ENCODE measurements at places on chromosomes 11 and 22. TPM values are rescaled to one million over a fixed set of nuclear protein-coding genes. Genes with fewer than 3 reads are reported as not detected.

ABCG4 gene
- 0.87 TPM for total RNA-seq

OR8G5 gene
- not detected for total RNA-seq

KIRREL3 gene
- 8.8 TPM for total RNA-seq

CHRNA10 gene
- total RNA-seq, result 1.3 TPM

FERMT3 gene
- 1.6 TPM for total RNA-seq

RTN4R gene
- 10.1 TPM for total RNA-seq

RAB39A gene
- 0.67 TPM for total RNA-seq

FAR1 gene
- 53.9 TPM for total RNA-seq

LMO1 gene
- total RNA-seq, result 2.5 TPM

PIWIL4 gene
- total RNA-seq, result 0.19 TPM

SLC22A6 gene
- not detected for total RNA-seq

PKP3 gene
- total RNA-seq, result 34.0 TPM

OR4D11 gene
- total RNA-seq, result not detected

Data from A549 treated with CpdA at 1 μM for 4 hours (cell line).